Activated effector memory CD4-positive, alpha-beta T cell treated with Interleukin-2 at 50 U/mL for 16 hours (primary cell): ENCODE measurements at places on chromosomes 12 and 14.

- no peak for DNase-seq
These were observed 4.3 kb upstream of the NKX2-1 start for GRCh38 chr14:36524220-36524837.

- no peak for DNase-seq
These were observed 41.3 kb downstream of the SSH1 start for GRCh38 chr12:108815875-108816594.

DNA sequence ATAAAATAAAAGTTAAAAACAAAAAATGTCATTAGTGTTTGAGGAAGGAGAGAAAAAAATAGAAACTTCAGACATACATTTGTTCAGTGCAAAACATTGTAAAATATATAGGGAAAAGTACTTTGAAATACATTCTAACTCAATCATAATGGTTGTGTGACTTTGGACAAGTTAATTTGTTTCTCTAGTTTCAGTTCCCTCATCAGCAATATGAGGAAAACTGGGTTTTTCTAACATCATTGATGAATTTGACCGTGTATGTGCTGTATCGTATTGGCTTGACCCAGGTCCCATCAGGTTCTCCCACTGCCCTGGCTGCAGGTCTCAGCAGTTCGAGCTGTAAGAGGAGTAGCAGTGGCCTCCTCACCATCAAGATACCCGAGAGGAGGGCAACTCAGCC lies 173.9 kb upstream of the ATF7IP start:
- DNase-seq: no peak

GRCh38 chr14:94066089-94066676 lies 14.8 kb downstream of the DDX24 start:
- no peak for DNase-seq

DNA sequence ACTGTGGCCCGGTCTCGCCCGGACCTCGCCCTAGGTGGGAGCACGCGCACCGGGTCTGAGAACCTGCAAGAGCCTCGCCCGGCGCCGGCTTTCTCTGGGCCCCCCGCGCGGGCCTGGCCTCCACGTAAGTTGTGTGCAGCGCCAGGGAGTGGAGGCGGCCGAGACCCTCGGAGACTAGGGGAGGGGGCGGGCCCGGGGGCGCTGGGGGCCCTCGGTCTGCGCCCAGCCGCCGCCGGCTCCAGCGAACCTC lies 183 bp upstream of the PRMT8 start:
- no peak for DNase-seq

DNA sequence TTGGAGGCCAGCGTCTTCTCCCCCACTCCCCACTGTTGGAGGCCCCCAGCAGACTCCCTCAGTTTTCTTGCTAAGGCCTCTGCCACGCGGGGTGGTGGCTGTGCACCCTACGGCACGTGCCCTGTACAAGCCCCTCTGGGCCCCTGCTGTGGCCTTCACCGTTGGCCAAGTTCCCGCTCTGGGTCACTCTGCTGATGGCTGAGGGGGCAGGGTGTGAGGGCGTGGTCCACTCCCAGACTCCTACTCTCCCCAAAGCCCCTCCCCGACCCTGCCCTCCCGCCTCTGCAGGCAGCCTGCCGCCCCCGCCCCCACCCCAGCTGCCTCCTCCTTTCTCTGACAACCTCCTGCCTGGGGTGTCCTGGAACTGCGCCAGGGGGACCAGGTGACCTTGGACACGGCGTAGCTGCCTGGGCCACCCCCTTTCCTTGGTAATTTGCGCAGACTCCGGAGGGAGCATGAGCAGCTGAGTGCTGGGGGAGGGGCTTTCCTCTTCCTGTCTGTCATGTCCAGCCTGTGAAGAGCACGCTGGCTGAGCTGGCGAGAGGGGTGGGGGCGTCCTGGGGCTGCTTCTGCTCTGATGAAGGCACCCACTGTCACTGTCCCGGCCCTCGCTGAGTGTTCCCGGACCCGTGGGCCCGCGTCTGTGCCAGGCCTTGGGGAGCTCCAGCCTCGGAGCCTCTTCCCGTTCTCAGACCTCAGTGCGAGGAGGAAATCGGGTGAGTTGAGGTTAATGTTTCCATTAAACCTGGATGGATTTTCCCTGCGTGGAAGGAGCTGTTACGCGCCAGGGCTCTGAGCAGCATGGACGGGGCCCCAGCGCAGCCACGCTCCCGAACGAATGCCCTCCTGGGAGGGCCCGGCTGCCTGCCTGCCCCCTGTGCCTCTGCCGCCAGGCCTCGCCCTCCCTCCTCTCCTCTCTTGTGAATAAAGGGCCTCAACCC lies 85.0 kb downstream of the KIF26A start:
- no peak for DNase-seq

DNA sequence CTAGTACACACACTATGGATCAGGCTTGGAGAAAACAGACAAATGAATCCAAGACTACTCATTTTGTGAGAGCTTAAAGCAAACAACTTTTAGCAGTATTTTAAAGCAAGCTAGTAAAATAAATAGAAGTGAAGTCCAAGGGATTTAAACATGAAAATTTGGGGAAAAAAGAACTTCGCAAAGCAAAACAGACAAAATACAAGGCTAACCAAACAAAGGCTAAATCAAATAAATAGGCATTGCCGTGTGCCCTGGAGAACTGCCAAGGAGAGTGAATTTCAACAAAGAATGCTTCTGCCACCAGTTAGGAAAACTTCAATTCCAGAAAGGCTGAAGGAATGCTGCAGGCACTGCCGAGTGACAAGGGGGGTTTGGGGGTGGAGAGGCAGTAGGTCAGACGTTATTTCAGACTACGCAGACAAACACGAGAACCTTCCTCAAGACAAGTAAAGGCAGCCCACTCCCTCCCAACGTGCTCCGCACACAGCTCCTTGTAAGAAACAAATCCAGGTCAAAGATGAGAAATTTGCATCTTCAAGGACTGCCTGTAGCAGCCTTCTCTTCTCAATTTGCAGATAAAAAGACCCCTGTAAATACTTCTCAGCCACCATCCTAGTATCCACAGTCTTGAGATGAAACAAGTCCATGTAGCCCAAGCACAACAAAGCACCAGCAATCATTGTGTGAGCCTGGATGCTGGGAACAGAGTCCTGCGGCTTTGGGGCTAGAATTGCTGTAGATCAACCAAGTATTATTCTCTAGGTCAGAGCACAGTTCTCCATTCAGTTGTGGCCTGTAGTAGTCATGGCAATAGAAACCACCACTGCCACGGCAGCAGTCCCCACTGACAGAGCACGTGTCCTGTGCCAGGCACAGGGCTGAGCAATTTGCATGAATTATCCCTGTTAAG lies 43.3 kb downstream of the EFCAB11 start:
- no peak for DNase-seq

- no peak for DNase-seq
These were observed 147.4 kb downstream of the RASSF9 start for GRCh38 chr12:85688837-85689236.

GRCh38 chr12:19115285-19115684 lies 14.2 kb upstream of the PLEKHA5 start:
- DNase-seq: no peak

GRCh38 chr14:61338457-61338856 lies 17.1 kb downstream of the PRKCH start:
- DNase-seq: no peak

DNA sequence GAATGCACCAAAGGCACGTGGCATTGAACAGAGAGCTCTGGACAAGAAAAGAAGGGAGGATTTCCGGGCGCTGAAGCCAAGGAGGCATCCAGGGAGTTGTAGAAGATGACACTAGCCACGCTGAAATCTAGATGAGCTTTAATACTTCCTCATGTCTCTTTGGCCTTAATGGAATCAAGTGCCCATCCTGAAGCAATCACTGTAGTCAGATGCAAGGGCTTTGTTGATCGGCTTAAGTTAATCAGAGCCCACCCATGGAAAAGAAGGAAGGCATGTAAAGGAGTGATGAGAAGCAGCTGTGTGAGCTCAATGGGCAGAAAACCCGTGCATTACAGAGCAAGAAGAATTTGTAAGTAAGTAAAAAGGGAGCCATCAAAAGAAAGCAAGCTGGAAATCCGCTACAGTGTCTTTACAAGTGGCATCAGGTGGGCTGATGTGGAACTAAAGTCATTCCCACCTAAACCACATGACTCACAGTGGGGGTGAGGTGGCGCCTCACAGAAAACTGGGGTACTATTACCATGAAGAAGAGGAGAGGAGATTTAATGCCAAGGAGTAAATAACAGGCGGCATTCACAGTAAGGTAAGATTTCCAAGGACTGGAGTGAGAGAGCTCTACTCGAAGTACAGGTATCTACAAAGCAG lies 48.4 kb downstream of the NDUFA12 start:
- no peak for DNase-seq

- no peak for DNase-seq
These were observed 77.0 kb downstream of the TMEM117 start for GRCh38 chr12:43912859-43913258.

- DNase-seq: no peak
These were observed 310.1 kb downstream of the SYT1 start for GRCh38 chr12:79174626-79175025.

- DNase-seq: no peak
These were observed 220.8 kb upstream of the NOS1 start for GRCh38 chr12:117582135-117582784.

- no peak for DNase-seq
These were observed 193.1 kb upstream of the GSC start for GRCh38 chr14:94963051-94963450.

GRCh38 chr14:56562883-56563282 lies 16.7 kb upstream of the TMEM260 start:
- DNase-seq: no peak

GRCh38 chr14:33375786-33376185 lies 437.1 kb downstream of the NPAS3 start:
- DNase-seq: no peak
